OCI-LY7 (cell line): ENCODE measurements at places on chromosomes 2 and 18. TPM values are rescaled to one million over a fixed set of nuclear protein-coding genes. Genes with fewer than 3 reads are reported as not detected.
A peak's percentile ranks its signal among the peaks of the same experiment; 100 is the strongest.

DNA sequence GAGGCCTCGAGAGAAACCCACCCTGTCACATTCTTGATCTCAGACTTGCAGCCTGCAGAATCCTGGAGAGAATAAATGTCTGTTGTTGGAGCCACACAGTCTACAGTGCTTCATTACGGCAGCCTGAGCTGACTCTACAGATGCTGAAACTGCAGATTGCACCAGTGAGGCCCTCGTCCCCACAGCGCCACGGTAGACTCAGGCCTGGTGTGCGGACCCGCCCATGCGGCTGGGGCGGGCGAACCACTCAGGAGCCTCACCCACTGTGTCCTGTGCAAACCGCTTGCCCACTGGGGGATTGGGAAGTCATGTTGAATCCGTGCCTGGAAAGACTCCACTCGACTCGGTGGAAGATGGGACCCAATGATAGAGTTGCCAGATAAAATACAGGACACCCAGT, 125.2 kb upstream of the COPS8 start:
- DNase-seq = no peak

DNA sequence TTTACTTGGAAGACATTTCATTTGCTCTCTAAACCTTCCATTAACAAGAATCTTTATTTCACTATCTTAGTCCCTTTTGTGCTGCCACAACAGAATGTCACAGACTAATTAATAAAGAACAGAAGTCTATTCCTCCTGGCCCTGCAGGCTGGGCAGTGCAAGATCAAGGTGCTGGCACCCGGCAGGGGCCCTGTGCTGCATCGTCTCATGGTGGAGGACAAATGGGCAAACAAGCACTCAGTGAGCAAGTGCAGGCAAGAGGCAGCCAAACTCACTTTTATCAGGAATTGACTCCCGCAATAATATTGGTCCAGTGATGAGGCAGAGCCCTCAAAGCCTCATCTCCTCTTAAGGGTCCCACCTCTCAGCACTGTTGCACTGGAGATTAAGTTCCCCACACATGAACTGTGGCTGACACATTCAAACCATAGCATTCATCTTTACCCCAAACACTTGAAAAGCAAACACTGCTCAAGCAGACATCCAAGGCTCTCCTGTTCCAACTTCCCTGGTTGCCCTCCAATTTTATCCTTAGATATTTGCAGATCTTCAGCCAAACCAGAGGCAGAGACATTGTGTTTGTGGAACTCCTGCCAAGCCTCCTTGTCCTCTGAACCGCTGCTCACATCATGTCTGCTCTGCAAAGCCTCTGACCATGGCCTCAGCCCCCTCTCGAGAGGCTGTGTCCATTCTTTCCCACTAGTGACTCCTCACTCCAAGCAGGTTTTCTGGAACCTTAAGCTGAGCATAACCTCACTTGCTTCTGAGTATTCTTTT, 404.4 kb upstream of the SOX11 start:
- DNase-seq = no peak

GRCh38 chr2:168180483-168180882, 66.9 kb downstream of the STK39 start:
- no peak for DNase-seq

DNA sequence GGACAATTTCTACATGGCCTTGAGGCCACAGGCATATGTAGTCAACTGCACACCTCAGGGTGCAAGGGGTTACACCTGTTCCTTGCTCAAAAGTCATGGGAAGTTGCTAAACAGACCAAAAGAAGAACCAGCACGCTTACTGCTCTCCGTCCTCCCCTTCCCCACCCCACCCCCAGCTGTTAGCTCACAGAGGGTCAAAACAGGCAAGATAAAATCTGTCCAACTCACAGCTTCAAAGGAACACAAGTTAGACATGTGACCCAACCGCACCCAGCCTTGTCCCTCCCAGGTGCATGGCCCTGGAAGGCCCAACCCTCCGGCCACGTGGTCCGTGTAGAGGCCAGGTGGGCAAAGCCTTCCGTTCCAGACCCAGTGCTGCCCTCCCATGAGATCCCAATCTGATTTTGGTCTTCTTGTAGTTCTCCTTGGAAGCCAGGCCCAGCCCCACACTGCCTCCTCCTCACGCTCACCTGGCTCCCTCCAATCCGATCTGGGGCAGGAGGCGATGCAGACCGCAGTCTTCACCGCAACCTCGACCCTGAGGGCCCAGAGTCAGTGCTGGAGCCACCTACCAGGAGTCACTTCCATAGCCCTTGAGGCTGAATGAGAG, 14.5 kb upstream of the ASPRV1 start:
- no peak for DNase-seq

GRCh38 chr2:42404676-42405075, 43.7 kb upstream of the COX7A2L start:
- no peak for DNase-seq

- DNase-seq = no peak
Observed at GRCh38 chr2:42895791-42896135, 103.4 kb upstream of the HAAO start.

DNA sequence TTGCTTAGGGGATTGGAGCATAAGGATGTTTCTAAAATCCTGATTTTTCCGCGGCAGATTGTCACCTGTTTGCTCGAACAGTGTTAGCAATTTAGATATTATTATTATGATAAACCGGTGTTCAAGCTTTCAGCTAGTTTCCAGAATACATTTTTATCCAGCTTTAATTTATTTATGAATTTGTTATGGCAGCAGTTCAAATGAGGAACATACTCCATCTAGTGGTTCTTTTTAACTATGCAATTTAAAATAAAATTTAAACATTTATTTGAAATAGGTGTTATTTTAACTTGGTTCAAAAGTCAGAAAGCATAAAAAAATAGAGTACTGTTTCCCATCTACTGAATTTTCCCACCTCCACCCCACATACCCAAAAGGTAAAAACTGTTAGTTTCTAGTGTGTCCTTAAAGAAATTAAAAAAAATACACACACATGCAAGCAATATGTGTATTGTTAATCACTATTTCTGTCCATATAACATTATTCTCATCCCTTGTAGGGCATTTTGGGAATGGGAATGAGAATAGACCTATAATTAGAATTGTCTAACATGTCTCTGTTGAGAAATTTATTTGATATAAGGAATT, 23.2 kb downstream of the ACOXL start:
- DNase-seq = peak; percentile 25

DNA sequence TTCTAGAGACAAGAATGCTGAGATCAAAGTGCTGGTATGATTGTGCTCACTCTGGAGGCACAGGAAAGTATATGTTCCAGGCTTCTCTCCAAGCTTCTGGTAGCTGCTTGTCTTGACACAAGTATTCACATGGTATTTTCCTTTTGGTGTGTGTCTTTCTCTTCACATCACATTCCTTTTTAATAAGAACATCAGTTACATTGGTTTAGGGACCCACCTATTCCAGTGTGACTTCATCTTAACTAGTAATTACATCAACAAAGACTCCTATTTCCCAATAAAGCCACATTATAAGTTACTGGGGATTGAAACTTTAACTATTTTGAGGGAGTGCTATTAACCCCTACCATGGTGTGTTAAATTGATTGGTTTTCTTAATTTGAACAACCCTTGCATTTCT, 119.1 kb downstream of the FSIP2 start:
- no peak for DNase-seq

DNA sequence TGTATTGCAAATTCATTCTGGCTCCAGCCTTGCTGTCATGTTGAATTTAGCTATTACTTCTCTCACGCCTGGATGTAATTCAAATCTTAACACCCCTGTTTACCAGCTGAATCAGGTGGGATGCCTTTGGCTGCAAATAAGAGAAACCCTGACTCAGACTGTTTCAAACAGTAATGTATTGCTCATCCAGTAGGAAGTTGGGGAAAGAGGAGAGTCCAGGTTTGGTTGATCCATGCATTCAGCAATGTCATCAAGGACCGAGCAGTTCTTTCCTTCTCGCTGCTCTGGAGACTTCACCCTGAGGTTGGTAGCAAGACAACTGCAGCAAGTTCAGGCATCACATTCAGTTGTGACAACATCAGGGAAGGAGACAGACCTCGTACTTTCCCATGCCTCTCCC, 6.4 kb upstream of the DARS1 start:
- no peak for DNase-seq

UPP2 gene
- total RNA-seq = not detected in 2 replicates

CXCR1 gene
- not detected in 2 replicates for total RNA-seq

ACMSD gene
- total RNA-seq = not detected in 2 replicates

ALPP gene
- not detected in 2 replicates for total RNA-seq

MRO gene
- 0.46 TPM in 2 replicates for total RNA-seq

GLI2 gene
- not detected in 2 replicates for total RNA-seq
